Activated CD8-positive, alpha-beta memory T cell treated with anti-CD3 and anti-CD28 coated beads for 1 hour (primary cell): ENCODE measurements at places on chromosomes 5 and 9.

- no peak for DNase-seq
Measured at GRCh38 chr9:9229269-9229668, 1383.5 kb downstream of the PTPRD start.

GRCh38 chr9:107172979-107173347 lies 110.1 kb upstream of the RAD23B start:
- DNase-seq: no peak

DNA sequence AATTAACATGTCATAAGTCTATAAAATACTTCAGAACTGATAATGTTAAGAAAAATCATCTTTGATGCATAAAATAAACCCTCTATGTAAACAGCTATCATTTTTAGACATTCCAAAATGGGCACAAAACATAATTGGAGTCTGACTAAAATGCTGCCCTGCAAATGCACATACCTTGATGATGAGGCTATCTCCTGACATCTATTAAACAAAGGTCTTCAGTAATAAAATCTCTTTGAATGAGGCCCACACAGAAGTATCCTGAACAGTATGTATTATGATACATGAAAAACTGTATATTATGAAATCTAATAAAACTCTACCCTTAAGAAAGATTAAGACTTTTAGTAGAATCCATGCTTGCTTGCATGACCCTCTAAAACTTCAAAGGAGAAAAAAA lies 66.1 kb downstream of the FBXL17 start:
- no peak for DNase-seq

GRCh38 chr5:133406977-133407632 lies 205.2 kb downstream of the FSTL4 start:
- DNase-seq: no peak
